Fibroblast of mammary gland (primary cell): ENCODE measurements at places on chromosomes 3 and 15.
A peak's percentile ranks its signal among the peaks of the same experiment; 100 is the strongest.

DNA sequence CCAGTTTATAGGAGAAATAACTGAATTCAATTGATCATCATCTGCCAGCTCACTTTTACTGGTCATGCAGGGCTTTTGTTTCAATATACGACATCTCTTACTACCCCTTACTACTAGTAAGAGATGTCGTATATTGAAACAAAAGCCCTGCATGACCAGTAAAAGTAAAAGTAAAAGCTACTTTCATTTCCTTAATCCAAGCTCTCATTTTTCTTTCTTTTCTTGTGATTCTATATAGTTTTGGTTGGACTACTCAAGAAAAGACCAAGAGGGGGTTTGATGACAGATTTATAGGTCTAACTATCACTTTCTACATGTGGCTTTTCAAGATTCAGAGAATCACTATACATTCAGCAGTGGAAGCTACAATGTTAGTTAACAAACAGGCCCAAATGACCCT, 1237.3 kb downstream of the ROBO2 start:
- DNase-seq = no peak

DNA sequence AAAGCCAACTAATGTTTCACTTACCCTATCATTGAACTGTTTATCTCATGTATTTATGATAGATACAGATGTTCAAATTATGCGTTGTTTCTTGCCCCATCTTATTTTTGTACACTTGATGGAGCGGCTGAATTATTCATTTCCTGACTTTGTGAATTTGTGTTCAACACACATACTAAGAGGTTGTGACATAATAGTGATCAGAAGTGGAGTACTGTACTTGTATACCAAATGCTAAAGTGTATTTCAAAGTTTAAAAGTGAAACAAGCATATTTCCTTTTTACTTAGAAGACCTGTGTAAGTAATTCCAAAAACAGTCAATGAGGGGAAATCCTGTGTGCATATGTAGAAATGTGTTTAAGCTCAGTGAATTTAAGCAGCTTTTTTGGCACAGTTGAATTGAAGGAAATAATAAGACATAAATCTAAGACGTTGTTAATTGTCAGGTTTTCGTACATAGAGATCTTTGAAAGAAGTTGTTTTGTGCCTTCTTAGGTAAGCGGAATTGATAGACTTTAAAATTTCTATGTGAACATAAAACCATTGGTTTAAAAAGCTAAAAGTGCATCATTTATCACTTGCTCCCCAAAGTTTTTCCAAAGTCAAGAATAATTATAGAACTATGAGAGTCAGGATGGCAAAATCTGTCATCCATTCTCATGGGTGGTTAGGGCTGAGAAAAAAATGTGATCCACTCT, 1.9 kb downstream of the NFKBIZ start:
- no peak for DNase-seq

GRCh38 chr15:65275728-65276126, 11.0 kb downstream of the PARP16 start:
- DNase-seq = peak; percentile 45

DNA sequence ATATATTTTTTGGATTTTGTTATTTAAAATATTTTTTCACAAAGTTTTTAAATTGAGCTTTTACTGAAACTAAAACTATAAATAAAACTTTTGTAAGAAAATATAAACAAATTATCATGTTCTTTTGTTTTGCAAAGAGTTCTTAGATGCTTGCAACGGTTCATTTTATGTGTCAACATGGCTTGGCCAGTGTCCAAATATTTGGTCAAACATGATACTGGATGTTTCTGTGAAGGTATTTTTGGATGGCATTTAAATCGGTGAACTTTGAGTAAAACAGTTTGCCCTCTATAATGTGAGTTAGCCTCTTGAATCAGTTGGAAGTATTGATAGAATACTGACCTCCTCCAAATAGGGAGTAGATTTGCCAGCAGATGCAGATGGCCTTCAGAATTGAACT, 612.6 kb upstream of the NECTIN3 start:
- peak; percentile 14 for DNase-seq

GRCh38 chr3:60513241-60513640, 738.0 kb downstream of the FHIT start:
- DNase-seq = no peak

DNA sequence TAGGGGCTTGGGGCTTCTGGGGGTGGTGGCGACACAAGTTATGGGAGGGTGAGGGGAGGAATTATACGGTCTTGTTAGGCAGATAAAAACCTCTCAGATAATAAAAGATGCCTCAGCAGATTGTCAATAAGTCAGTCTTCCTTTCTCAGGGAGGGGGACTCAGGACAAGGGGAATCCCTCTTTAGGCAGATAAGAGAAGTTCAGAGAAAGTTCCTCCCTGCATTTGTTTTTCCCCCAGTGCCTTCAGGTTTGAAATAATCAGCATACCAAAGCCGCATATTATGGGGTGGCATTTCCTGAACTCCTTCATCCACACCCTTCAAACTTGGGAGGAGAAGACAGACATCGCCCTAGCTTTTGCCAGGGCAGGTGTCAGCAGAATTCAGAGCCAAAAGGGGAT, 8.5 kb downstream of the PPCDC start:
- no peak for DNase-seq

- DNase-seq = peak; percentile 0
Measured at GRCh38 chr15:87710406-87710805, 546.1 kb downstream of the NTRK3 start.

- no peak for DNase-seq
Measured at GRCh38 chr15:56261854-56262509, 18.3 kb upstream of the RFX7 start.

DNA sequence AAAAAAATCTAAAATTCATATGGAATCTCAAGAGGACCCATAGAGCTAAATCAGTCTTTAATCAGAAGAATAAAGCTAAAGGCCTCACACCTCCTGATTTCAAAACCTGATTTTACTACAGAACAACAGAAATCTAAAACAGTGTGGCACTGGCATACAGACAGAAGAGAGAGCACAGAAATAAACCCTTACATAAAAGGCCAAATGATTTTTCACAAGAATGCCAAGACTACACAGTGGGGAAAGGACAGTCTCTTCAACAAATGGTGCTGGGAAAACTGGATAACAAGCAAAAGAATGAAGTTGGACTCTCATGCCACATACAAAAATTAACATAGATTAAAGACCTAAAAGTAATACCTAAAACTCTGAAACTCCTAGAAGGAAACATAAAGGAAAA, 10.1 kb downstream of the TOP2B start:
- no peak for DNase-seq
